Right cardiac atrium (tissue), 5 donors: ENCODE measurements at places on chromosomes 12 and 14. TPM values are rescaled to one million over a fixed set of nuclear protein-coding genes. Genes with fewer than 3 reads are reported as not detected.

SENP1 gene
- polyA plus RNA-seq = 2.8 TPM

KERA gene
- 0.02 TPM for polyA plus RNA-seq

SNRNP35 gene
- 48.1 TPM for polyA plus RNA-seq

EPYC gene
- 0.09 TPM for polyA plus RNA-seq

DNA sequence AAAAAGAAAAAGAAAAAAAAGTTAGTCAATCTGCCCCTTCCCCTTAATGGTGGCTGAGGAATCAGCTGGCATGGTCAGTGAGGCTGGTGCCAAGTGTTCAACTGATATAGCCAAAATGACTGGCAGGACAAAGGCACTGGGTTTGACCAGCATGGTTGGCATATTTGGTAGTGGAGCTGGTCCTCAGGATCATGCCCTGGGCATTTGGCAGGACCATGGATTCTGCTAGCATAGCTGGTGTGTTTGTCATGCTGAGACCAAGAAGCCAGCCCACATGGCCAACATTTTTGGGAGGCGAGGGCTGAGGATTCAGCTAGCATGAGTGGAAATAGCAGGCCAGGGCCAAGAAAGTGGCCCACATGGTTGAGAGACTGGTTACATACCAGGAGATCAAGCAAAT, 136.5 kb downstream of the FBXL14 start:
- no peak for DNase-seq

- DNase-seq = peak; percentile 22
Observed at GRCh38 chr14:50658203-50658602, 9.9 kb downstream of the SAV1 start.

GRCh38 chr12:132124766-132125425, 19.2 kb downstream of the DDX51 start:
- DNase-seq = no peak

GRCh38 chr14:93543766-93544165, 113.0 kb downstream of the UNC79 start:
- no peak for DNase-seq

DNA sequence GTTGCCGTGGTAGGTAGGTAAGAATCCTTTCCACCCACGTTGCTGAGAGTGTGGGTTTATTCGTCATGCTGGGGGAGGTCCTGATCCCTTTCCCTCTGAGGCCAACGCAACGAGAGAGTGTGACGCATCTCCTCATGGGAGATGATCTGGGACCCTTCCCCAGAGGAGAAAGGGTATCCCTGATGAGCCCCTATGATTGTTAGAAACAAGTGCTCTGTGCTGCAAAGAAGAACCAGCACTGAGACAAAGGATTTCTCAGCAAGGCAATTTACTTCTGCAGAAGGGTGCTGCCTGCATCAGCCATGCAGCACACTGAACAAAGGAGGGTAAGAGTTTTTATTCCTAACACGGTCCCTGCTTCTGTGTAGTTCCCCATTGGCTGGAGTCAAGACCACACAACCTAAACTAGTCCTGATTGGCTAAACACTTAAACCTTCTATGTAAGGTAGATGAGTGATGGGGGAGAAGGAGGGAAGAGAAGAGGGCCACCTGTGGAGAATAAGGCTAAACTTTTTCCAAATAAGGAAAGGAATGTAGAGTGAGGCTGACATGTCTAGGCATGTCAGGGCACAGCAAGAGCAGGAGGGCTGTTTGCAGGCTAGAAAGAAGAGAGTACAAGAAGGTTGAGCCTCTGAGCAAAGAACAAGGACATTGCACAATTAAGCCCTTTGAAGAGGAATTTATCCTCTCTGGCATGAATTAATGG, 21.3 kb downstream of the CLEC2A start:
- DNase-seq = no peak

DNA sequence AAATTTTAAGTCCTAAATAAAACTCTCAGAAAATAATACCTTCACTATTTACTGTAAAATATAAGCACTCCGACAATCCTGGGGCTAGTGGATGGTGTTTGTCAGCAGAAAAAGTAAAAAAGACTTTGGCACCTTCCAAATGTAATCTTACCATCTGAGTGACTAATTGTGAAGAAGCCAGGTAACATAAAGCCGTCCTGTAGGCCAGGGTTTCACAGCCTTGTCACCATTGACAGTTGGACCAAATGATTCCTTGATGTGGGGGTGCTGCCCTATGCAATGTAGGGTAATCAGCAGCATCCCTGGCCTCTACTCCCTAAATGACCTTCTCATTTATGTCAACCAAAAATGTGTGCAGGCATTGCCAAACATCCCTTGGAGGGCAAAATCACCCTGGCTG, 87.2 kb downstream of the CAPZA3 start:
- no peak for DNase-seq

GRCh38 chr12:71652656-71653055, 11.0 kb downstream of the ZFC3H1 start:
- no peak for DNase-seq

- DNase-seq = no peak
Observed at GRCh38 chr12:24200010-24200409, 250.5 kb upstream of the SOX5 start.

- peak; percentile 94 for DNase-seq
Observed at GRCh38 chr14:91317381-91318308, 73.1 kb upstream of the GPR68 start.

- no peak for DNase-seq
Observed at GRCh38 chr12:63808631-63809030, 28.9 kb downstream of the RXYLT1 start.

GRCh38 chr12:55515696-55516095, 23.5 kb downstream of the OR6C68 start:
- no peak for DNase-seq

- no peak for DNase-seq
Observed at GRCh38 chr14:80609055-80609454, 332.5 kb downstream of the CEP128 start.

DNA sequence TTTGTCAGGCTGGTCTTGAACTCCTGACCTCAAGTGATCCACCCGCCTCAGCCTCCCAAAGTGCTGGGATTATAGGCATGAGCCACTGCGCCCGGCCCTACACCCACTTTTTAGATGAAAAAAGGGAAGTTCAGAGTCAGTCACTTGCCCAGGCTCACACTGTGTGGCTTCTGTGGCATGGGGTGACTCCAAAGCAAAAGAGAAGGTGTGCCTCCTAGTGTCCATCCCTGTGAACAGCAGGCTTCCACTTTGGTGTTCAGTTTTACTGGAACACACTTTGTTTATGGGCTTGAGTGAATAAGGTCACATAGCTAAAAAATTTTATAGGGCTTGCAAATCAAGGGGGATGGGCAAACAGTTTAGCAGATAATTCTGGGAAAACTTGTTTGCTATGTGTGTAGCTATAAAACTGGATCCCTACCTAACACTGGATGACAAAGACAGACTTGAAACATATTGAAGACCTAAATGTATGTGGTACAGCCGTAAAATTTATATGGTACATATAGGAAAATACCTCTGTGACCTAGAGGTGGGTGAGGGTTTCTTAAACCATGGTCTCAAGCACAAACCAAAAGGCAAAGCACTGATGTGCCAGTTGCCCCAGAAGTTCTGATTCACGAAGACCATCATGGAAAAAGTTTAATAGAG, 54.9 kb downstream of the EID3 start:
- peak; percentile 78 for DNase-seq

GRCh38 chr14:35986219-35986573, 160.1 kb downstream of the BRMS1L start:
- DNase-seq = no peak

- DNase-seq = peak; percentile 76
Observed at GRCh38 chr14:104680806-104681688, 8.4 kb upstream of the INF2 start.

DNA sequence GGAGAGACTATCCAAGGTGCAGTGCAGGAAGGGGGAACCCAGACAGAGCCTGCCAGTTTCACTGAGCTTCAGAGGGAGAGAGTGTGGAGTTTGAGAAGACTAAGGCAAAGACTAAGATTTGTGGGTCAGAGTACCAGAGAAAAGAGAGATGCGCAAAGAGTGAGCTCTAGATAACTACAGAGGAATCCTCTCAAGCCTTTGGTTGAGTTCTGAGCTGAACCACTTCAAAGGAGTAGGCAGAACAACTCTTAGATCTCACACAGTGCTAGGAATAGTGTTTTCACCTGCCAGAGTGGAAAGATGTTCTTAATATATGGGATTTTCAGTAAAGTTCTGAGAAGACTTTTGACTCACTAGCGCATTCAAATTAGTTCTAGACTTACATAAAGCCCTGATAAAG, 10.7 kb upstream of the M6PR start:
- no peak for DNase-seq

DNA sequence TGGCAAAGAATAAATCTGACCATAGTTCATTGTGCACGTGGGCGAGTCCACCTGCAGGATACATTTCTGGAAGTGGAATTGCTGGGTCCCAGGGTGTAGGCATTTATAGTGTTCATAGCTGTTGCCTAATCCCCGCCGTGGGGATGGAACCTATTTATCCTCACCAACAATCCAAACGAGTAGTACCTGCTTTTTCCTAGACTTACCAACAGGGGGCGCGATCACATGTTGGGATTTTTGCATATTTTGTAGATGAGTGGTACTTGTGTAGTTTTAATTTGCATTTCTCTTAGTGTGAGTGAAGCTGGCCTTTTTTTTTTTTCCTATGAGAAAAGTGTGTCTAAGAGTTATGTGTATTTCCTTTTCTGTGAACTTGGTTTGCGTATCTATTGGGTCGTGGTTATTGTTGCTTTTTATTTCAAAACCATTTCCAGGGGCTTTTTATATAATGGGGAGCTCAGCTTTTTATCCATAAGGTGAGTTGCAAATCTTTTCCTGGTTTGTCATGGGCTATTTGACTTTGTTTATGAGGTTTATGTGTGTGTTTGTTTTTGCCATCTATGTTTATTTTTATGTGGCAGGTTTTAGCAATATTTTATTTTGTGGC, 67.2 kb downstream of the CCDC92 start:
- peak; percentile 58 for DNase-seq
